ENCODE measurements at places on chromosomes 7 and 10.

GRCh38 chr10:68305854-68306253, 26.0 kb upstream of the HNRNPH3 start:
- DNase-seq: no peak

DNA sequence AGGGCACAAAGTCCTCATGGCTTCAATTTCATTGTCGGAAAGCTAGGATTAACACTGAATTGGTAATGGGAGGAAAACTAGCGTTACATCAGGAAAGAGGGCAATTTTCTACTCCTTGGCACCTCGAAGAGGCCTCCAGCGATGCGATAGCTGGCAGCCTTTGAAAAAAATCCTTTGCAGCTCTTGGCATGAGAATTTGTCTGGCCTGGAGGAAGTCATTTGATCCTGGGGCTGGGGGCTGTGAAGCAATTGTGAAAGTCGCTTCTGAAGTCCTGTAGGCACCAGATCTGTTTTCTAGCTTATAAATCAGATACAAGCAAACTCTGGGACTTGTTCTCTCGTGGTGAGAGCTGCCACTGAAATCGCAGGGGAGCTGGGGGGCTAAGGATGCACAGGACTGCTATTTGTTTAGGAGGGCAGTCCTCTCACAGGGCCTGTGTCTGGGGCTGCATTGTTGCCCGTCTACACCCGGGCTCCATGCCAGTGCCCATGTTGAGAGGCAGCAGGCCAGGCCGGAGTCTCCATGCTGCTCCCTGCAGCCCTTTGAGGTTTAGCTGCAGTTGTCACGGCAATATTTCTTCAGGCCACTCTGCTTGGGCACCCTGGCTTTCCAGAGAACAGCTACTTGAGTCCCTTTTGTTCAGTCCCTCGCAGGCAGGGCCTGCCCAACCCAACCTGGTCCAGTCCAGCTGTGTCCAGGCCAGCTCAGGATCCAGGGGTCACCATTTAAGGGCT, 206.8 kb upstream of the LYZL1 start:
- no peak for DNase-seq

DNA sequence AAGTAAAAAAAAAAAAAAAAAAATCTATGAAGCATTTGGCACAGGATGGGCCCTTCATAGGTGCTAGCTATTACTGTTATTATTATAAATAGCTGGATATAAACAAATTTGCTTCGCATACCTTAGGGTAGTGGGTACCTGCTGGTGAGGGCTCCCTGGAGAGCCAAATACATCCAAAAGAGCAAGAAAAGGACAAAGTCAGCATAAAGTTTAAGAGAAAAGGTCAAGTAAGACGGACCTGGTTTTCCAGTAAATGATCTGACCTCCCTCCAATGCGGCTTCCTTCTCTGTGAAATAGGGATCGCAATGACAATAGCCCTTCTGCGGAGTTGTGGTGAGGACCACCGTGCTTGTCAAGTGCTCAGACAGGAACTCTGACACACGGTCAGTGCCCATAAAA, 214.5 kb downstream of the SNX10 start:
- no peak for DNase-seq

- DNase-seq: no peak
Measured at GRCh38 chr10:93629647-93630305, 17.4 kb downstream of the PDE6C start.

DNA sequence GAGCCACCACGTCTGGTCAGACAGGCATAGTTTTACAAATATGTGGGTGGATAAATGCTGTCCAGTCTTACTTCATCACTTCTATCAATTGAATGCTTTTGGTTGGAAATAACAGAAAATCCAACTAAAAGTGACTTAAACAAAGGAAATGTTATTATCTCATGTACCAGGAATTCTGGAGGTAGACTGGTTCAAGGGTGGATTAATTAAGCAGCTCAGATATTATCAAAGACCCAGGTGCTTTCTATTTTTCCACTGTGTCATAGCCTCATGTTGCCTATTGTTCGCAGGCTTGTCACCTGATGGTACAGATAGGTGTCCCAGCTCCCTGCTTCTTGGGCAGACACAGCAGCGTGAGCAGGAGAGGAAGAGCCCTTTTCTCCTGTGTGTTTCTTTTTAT, 156.1 kb upstream of the CTBP2 start:
- DNase-seq: no peak

DNA sequence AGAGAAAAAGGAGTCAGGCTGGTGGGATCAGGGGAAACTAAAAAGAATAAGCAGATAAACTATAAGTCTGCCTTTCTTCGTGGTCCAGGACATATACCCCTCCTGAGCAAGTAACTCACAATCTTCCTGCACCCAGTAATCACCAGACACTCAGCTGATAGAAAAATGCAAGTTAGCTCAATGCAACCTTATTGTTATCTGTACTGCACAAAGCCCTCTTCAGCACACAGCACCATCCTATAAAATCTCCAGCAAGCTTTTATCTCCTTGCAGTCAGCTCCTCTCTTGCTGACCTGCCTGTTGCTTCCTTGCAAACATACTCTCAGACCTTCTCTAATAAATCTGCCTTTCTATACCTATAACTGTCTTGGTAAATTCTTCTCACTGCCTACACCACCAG, 6.7 kb downstream of the SLC37A3 start:
- no peak for DNase-seq

- no peak for DNase-seq
Measured at GRCh38 chr10:88800152-88801125, 2.1 kb upstream of the LIPM start.

- no peak for DNase-seq
Measured at GRCh38 chr7:16951483-16952080, 69.8 kb upstream of the AGR3 start.

GRCh38 chr10:130206216-130206737, 70.1 kb downstream of the GLRX3 start:
- DNase-seq: no peak

- DNase-seq: no peak
Measured at GRCh38 chr10:125801574-125801973, 21.5 kb downstream of the UROS start.

Data from stimulated activated CD8-positive, alpha-beta memory T cell treated with anti-CD3 and anti-CD28 coated beads, Interleukin-2, amount 100 ng/mL, for 1 hour (primary cell).